ENCODE measurements at places on chromosomes 12 and 14.

DNA sequence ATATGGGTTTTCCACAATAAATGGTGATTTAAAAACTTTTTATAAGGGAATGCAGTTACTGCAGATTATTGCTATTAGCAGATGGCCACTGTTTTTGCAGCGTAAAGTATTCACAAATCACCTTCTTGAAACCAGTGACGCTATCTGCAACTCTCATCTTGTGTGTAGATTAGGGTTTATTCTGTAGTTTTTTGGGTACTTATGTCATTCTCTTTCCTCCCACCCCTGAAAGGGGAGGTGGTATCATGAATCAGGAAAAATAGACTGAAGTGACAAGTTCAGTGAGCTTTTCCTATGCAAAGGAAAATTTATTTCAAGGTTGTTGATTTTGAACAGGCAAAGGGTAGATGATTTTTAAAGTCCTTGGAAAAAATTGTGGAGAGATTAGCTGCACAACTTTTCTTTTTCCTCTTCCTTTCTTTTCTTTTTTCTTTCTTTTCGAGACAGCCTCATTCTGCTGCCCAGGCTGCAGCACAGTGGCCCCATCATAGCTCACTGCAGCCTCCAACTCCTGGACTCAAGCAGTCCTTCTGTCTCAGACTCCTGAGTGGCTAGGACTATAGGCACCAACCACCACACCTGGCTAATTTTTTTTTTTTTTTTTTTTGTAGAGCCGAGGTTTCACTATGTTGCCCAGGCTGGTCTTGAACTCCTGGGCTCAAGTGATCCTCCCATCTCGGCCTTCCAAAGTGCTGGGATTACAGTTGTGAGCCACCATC is 1.6 kb downstream of the FRS2 start:
- no peak for DNase-seq

- DNase-seq: no peak
Measured at GRCh38 chr12:14431975-14432374, 66.5 kb downstream of the ATF7IP start.

DNA sequence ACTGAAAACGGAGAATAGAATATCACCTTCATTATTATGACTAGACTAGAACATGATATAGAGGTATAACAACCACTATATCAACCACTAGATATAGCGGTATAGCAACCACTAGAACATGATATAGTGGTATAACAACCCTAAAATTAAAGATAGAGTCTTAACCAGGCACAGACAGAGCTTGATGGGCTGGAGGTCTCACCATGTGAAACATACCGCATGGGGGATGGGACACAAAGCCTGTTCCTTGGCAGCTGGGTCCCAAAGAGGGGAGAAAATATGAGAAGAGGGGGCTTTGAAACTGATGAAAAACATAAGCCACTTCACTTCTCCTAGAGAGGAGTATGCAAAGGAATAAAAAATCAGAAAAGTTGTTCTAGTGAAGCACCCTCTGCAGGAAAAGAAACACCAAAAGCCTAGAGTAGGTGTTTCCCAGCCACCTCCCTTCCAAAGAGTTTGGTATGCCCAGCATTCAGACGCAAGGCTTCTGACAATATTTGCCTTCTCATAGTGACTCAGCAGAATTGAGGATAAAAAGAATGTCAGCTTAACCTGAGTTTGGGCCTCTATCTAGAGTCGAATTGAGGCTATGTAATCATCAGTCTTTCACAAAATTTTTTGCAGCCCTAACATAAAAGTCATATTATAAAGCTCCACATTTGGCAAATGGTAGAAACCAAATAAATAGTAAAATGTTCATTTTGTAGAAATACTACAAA is 316.4 kb downstream of the NOVA1 start:
- no peak for DNase-seq

DNA sequence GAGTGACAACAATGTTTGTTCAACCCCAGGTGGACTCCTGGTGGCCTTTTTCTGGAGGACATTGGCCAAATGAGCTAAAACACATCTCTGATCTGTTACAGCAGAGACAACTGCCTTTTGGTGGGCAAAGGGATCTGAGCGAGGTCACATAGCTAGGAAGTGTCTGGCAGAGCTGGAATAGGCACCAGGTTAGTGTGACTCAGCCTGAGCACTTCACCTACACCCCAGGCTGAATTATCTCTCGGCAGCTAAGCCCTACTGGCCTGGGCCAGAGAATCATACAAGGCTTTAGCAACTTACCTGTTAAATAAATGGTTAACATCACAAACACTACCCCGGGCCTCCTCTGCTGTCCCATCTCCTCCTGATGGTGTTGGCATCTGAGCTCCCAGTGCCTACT is 50.2 kb upstream of the HSPB8 start:
- no peak for DNase-seq

GRCh38 chr14:101061411-101062064 is 158.0 kb upstream of the RTL1 start:
- DNase-seq: no peak

DNA sequence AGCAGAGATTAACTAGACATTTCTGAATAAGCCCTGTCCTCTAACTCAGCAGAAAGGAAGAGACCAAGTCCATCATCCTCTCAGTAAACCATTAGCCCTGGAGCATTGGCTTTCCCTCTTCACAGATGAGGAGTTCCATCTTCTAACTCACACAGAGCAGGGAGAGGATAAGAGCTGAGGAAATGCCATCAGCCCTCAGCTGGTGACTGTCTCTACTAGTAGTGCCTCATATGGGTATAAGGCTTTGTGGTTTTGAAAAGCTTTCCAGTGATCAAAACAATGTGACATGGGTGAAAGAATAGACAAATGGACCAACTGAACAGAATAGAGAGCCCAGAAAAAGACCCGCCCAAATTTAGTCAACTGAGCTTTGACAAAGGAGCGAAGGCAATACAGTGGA is 197.2 kb upstream of the NUDT4 start:
- no peak for DNase-seq

DNA sequence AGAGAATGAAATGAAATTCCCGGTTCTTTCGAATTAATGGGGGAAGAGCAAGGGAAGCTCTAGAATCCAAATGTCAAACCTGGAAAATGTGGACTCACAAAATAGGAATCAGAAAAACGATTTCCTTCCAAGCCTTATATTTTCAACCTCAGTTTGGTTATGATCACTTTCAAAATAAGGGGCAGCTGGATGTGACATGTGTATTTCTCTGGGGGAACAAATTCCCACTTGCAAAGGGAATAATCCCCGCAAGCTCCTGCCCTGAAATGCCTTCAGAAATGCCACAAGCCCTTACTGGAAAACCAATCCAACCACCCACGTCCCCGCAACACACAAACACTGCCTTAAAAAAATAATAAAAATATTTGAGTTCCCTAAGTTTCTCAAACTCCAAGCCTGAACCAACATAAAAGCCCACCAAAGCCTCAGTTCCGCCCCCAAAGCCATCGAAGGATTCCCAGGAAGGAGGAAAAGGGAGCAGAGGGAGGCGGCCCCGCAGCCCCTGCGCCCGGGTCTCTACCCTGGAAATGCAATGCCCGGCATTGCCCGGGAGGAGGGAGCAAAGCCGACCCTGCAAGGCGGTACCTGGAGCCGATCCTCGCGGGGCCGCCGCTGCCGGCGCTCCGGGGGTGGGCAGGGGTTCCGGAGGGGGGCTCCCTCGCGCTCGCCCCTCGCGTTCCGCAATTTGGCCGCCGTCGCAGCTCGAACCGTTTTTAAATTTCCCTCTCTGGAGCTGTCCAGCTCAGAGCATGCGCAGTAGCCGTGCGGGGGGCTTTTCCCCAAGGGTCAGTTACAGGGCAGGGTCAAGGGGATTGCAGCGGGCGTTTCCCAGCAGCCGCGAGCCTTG is at the start of gene FOXN4:
FOXN4 (minus strand) TSS at position 751 of the 847 bp plus-strand sequence. CDS start 963 bp downstream, outside the sequence.
- DNase-seq: no peak

Measured in stimulated activated CD8-positive, alpha-beta memory T cell treated with anti-CD3 and anti-CD28 coated beads, Interleukin-15, amount 100 ng/mL, for 24 hours (primary cell).